ENCODE measurements at places on chromosomes 11 and 22.

- ATAC-seq: peak; percentile 51
Measured at GRCh38 chr22:31229402-31230079, 17.4 kb downstream of the LIMK2 start.

GRCh38 chr22:38136607-38137006, 26.1 kb upstream of the BAIAP2L2 start:
- ATAC-seq: no peak

DNA sequence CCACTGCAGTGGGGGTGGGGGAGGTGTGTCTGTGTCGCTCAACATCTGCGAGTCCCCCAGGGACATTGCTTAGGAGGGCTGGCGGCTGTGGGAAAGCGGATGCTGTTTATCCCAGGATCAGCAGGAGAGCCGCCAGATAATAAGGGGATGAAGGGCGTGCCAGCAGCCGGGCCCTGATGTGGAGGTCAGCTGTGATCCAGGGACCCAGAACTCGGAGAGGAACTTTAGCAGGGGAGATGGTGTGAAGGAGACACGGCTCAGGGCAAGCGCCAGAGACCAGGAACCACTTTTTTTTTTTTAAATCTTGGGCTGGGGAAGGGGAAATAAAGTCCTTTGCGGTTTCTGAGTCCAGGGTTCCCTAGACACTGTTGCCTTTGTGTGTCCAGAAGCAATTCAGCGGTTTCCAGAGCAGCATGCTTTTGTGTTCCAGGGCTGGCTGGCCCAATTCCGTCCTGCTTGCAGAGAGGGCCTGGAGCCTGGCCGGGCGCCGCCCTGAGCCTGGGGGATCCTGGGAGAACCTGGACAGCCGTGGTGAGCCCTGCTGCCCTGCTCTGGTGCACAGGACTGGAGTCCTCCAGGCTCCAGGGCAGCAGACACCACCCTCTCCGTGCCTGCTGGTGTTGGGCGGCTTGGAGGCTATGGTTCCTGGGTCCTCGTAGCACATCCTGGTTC, at the start of gene GRAMD4:
Gene GRAMD4, plus strand, starts transcription at position 557 of the 672 bp plus-strand sequence. CDS start 6,414 bp downstream, outside the sequence.
- no peak for ATAC-seq

GRCh38 chr22:38766076-38766777, 10.4 kb upstream of the SUN2 start:
- ATAC-seq: no peak
